ENCODE measurements at places on chromosomes 1 and 21.

DNA sequence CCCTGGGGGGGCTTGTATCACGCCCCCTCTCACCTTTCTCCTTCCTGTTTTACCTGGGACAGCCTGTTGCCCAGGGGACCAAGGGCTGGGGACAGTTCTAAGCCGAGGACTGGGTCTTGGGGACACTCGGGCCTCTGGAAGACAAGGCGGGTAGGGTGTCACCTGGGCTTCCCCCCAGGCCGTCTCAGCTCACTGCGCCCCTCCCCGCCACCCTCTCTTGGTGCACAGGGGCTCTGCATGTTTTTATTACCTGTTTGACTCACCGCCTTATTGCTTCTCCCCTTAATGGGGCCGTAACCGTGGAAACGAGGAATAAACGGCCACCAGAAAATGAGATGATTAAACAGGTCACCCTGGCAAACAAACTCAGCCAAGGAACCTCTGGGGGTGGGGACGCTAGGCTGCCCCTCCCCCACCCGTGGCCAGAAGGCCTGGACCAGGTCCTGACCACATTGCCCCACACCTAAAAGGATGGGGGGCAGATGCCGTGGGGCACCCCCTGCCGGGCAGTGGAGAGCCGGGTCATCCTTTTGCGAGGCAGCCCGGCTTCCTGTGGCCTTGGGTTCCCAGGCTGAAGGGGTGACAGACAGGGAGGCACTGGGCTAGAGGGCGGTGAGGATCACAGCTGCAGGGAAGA, 109.9 kb downstream of the CASZ1 start:
- no peak for DNase-seq

GRCh38 chr1:234675572-234675971, 65.6 kb upstream of the IRF2BP2 start:
- no peak for DNase-seq

- DNase-seq, result no peak
Observed at GRCh38 chr1:119724611-119725218, 13.0 kb downstream of the PHGDH start.

GRCh38 chr1:2788506-2789163, 12.9 kb downstream of the TTC34 start:
- no peak for DNase-seq

- DNase-seq, result no peak
Observed at GRCh38 chr1:98821379-98821778, 159.9 kb downstream of the SNX7 start.

All from RKO (cell line).